ENCODE measurements at places on chromosomes 7 and 10. TPM values are rescaled to one million over a fixed set of nuclear protein-coding genes. Genes with fewer than 3 reads are reported as not detected.

Gene KIAA1549
- 1.3 TPM for total RNA-seq

DNA sequence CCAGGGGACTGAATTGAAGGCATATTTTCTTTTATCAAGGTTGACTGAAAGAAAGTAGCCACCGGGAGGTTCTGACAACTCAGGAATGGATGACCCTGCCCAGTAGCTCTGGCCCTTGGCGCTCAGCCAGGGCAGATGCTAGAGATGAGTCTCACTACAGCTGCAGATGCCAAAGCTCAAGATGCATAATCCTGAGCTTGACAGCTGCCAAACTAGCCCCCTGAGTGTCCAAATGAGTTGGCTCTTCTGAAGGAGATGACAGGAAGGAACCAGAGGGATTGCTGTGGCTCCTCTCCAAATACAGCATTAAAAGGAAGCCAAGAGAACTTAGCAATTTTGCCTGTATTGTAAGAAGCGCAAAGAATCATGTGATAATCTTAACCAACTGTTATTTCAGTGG is 78.4 kb downstream of the NXPH1 start:
- no peak for DNase-seq

Gene HECW1
- 1.1 TPM for total RNA-seq

DNA sequence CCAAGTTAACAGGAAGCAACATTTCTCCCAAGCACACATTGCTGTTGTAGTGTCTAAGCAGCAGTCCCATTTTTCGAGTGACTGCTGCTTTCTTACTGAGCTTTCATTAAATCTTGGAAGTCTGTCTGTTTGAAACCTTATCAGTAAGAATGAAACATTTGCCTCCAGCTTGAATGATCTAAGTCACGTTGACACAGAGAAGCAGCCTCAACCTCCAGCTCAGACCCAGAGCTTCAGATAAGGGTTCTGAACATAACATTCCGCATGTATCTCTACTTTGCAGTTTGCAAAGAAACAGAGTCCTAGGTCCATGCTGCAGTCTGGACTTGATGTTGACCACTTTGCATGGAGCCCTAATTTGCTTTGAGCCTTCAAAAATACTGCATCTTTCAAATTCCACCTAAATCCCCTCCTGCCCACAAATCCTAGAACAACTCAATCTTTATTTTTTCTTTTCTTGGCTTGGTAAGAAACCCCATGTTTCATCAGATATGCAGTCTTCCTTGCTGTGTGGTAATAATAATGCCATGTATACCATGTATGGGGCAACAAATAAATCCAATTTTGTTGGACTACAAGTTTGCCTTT is 698.7 kb upstream of the IGFBP3 start:
- DNase-seq = no peak

- no peak for DNase-seq
These were observed 69.4 kb downstream of the CCSER2 start for GRCh38 chr10:84397735-84398144.

- DNase-seq = no peak
These were observed 1.7 kb upstream of the HMX2 start for GRCh38 chr10:123146013-123146893.

GRCh38 chr10:101467286-101467770 is 113.4 kb downstream of the BTRC start:
- peak; percentile 78 for DNase-seq

Gene CALN1
- total RNA-seq = not detected

GRCh38 chr7:34158368-34159153 is 253.2 kb downstream of the BMPER start:
- DNase-seq = peak; percentile 41

Gene TRIP6
- 39.2 TPM for total RNA-seq

GRCh38 chr7:48252995-48253394 is 81.7 kb downstream of the ABCA13 start:
- no peak for DNase-seq

GRCh38 chr10:100878291-100878910 is 34.4 kb upstream of the SLF2 start:
- DNase-seq = peak; percentile 77

Gene PON1
- total RNA-seq = not detected

Gene IRF5
- 0.18 TPM for total RNA-seq
